ENCODE measurements at places on chromosomes 12 and 14. TPM values are rescaled to one million over a fixed set of nuclear protein-coding genes. Genes with fewer than 3 reads are reported as not detected.

The DBX2 gene
- not detected for polyA plus RNA-seq

The FSCB gene
- polyA plus RNA-seq = not detected

The TPH2 gene
- polyA plus RNA-seq = not detected

DNA sequence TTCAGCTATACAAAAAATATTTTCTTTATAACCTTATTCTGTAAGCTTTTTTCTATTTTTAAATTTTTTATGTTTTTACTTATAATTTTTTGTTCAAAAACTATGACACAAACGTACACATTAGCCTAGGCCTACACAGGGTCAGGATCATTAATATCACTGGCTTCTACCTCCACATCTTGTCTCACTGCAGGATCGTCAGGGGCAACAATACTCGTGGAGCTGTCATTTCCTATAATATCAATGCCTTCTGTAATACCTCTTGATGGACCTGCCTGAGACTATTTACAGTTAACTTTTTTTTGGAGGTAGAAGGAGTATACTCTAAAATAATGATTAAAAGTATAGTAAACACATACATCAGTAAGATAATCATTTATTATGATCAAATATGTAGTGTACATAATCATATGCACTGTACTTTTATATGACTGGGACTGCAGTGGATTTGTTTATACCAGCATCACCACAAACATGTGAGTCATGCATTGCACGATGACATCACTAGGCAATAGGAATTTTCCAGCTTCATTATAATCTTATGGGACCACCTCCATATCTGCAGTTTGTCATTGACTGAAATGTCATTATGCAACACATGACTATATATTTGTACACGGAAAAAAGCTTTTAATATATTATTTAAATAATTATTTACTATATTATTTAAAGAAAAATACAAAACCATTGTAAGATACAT is 18.5 kb upstream of the PMCH start:
- peak; percentile 55 for DNase-seq

- no peak for DNase-seq
Observed at GRCh38 chr12:98437806-98438595, 77.4 kb upstream of the TMPO start.

DNA sequence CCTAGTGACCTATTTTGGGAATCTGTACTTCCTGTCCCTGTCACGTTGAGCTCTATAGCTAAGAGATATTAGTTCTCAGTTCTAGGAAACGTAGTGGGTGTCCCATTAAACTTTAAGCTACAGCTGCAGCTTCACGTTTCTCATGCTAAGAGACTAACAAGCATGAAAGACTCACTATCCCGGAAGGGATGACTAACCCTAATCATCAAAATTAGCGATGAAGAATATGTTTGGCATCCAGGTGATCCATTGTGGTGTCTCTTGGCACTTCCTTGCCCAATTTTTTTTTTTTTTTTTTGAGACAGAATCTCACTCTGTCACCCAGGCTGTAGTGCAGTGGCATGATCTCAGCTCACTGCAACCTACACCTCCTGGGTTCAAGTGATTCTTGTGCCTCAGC is 11.0 kb upstream of the LALBA start:
- no peak for DNase-seq

DNA sequence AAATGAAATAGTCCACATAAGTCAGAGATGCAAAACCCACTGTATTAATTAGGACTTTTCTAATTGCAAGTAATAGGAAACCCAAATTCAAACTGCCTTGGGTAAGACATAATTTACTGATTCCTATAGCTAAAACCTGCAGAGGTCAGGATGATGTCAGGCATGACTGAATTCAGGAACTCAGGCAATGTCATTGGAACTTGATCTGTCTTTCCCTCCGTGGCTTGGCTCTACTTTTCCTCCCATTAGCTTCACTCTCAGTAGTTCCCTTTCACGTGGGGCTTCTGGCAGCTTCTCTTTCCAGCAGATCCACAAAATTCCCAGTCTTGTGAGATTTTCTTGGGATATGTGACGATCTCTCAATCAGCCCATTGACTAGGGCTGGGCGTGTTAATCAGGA is 2.4 kb upstream of the JDP2 start:
- DNase-seq = no peak
